ENCODE measurements at places on chromosomes 3 and 15. TPM values are rescaled to one million over a fixed set of nuclear protein-coding genes. Genes with fewer than 3 reads are reported as not detected.

The TRH gene
- 4.1 TPM for total RNA-seq

The AGBL1 gene
- 1.2 TPM for total RNA-seq

The CPN2 gene
- total RNA-seq = not detected

The NR1I2 gene
- total RNA-seq = 0.82 TPM

The HYAL1 gene
- 0.41 TPM for total RNA-seq

The ATP13A3 gene
- 146 TPM for total RNA-seq

The XYLB gene
- 4.1 TPM for total RNA-seq

The TMEM212 gene
- total RNA-seq = not detected

DNA sequence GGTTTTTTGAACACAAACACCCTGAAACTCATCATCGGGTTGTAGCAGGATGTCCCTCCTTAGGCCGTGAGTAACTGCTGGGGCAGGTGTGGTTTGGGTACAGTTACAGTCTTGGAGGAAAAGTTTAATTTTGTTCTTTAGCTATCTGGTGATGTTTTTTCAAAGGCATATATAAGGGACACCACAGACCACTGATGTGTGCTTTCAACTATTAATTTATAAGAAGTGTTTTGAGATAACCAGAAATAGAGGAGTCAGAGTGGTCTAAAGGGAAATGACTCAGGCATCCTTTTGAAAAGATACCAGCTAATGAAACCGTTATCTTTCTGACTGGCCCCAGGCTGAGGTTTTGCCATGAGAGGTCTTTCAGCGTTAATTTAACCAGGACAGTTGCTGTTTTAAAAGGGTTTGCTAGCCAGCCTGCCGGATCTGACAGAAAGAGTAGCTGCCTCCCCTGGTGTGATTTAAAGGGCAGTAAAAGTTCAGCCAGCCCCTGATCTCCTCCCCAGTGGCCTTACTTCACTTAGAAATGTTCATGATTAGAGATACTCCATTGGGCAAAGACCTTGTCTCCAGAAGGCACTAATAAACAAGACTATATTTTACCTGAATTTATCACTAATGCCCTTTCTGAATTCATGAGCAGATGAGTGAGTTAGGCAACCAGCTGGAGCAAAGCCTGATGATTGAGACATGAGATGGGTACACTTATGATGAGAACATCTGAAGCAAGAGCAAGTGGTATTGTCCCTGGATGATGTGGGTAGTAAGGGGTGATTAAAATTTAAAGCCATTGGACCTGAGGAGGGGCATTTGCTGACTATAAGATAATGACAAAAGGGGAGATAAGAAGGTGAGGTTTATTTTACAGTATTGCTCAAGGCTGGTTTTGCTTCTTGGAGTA, 482.5 kb upstream of the TBL1XR1 start:
- DNase-seq = no peak

GRCh38 chr15:47196048-47196447, 521.3 kb upstream of the SEMA6D start:
- DNase-seq = no peak

DNA sequence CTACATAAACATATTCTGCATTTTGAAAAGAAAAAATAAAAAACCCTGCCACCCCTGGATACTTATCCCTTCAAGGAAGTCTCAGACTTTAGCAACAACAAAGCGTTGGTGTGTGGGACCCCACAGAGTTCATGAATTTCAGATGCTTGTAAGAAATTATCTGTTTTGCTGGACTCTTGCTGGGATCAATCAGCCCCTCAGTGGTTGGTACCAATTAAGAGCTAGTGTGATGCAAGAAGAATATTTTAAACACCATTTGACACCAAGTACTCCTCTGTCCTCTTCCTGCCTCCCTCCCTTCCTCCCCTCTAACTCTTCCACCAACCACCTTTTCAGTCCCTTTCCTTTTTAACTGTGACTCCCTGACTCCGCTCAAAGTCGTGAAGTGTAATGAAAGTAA, 51.5 kb downstream of the SST start:
- no peak for DNase-seq

GRCh38 chr3:159761369-159761768, 227.3 kb upstream of the IL12A start:
- no peak for DNase-seq

GRCh38 chr3:148736086-148736485, 38.4 kb downstream of the AGTR1 start:
- no peak for DNase-seq

GRCh38 chr3:110093411-110093810, 756.1 kb upstream of the DPPA4 start:
- DNase-seq = no peak

GRCh38 chr3:143464850-143465249, 345.3 kb downstream of the CHST2 start:
- DNase-seq = no peak

- DNase-seq = no peak
Measured at GRCh38 chr15:45714590-45715488, 80.0 kb downstream of the SQOR start.

DNA sequence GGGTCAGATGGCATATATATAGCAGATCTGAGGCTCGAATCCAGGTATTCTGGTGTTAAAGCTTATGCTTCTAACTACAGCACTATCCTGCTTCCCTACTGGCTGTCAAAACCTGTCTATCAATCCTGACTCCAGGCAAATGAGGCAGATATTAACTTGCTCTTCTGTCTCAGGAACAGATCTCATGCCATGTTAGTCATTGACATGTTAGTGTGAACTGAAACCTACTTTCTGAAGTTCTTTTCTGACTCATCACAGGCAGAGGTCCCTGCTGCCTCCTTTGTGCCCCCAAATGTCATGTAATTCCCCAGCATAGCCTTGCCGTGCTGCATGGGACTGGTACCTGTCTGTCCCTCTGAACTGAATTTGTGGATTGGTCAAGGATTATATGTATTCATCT, 125.0 kb upstream of the SMAD3 start:
- no peak for DNase-seq

DNA sequence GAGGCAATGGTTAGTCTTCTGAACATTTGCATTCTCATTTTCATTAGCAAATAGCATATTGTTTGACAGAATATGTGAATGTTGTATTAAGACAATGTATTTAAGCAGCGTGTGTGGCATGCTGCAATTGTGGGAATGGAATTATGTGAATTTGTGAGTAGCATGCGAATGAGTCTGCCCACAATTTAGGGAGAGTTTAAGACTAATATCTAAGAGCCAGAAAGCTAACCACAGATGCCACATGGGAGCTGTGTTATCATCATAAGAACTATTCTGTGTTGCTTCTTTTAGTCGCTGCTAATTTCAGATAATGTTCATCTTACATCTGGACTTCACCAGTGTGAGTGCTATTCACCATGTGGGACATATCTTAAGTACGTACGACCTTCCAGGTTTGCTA, 494.5 kb downstream of the RBMS3 start:
- no peak for DNase-seq

DNA sequence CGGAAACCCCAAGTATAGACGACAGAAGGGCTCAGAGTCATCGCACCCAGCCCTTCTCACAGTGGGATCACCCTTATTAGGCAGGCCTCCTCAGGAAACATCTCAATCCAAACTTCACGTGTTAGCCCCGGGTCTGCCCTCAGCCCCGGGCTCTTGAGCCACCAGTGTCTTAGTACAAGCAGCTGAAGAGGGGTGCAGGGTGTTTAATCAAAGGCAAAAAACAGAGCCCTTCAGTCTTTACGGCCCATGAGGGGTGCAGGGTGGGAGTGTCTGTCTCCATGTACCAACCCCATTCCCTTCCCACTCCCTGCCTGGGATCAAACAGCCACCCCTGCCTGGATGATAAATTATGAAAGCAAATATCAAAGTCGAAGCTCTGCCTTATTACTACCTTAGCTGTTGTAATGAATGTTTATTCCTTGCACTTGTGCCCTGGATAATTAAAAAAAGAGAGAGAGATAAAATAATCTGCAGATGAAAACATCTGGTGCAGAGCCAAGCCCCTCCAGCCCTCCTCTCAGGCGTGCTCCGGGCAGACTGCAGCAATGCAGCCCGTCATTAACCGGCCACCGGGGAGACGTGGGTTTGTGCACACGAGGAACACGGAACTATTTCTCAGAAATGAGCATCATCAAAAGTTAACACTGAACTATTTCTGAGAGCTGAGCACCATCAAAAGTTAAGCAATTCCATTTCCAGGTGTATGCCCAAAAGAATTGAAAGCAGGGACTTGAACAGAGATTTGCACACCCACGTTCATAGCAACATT, 64.5 kb downstream of the ADAMTS17 start:
- no peak for DNase-seq

GRCh38 chr3:197590313-197590962, 34.7 kb upstream of the BDH1 start:
- DNase-seq = no peak

DNA sequence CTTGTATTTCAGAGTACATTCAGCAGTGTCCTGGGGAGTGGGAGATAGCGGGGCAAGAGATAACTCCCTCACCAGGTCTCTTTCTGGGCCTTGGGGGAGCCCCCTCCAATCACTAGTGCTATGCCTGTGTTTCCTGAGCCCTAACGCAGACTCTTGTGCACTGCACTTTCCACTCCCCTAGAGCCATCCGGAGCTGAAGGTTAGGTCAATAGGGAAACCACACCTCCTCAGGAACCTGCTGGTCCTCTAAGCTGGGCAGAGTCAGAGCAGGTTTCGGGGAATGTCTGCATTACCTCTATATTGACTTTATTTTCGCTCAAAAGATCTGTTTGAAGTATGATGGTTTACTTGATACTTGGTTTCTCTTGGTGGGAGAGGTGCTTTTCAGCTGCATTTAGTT, 617.0 kb upstream of the ROBO1 start:
- no peak for DNase-seq

DNA sequence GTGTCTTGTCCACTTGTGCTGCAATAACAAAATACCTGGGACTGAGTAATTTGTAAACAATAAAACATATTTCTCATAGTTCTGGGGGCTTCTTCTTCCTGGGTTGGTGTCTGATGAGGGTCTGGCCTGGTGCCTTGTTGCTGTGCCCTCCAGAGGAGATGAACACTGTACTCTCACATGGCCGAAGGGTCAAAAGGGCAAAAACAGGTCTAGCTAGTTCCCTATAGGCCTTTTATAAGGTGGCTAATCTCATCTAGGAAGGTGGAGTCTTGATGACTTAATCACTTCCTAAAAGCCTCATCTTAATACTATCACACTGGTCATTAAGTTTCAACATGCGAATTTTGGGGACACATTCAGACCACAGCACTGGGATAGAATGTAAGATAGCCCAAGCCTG, 228.4 kb downstream of the TLE3 start:
- DNase-seq = no peak

- DNase-seq = no peak
Measured at GRCh38 chr3:10445561-10446175, 59.7 kb downstream of the ATP2B2 start.

DNA sequence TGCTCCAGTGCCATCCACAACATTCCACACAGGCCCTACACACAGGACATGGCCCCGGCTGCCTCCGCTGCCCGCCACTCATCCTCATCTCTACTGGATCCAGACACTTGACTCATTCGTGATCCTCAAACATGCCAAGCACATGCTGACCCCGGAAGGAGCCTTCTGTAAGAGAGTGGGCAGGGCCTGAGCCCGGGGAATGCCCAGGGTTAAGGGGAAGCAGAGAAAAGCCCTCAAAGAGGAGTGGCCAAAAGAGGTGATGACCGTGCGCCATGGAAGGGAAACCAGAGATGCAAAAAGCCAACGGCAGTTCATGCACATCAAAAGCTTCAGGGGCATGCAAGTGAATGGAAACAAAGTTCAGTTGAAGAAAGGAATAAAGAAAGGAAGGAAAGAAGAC, 46.1 kb downstream of the RFTN1 start:
- DNase-seq = no peak

DNA sequence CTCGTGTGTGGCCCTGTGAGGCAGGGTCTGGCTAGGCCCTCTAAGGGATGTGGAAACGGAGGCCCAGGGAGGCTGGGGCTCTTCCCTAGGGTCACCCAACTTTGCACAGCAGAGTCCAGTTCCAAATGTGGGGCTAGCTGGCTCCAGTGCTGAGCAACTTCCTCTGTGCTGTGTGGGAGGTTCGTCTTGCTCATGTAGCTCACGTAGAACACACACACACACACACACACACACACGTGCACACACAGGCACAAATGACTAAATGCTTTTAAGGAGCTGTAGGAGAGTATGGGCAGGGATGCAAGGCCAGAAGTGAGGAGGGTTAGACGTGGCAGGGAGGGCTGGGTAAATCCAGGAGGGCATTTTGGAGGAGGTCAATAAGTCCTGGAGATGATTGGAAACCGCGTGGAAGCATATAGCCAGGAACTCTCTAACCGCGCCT, 213.8 kb downstream of the RPLP1 start:
- DNase-seq = no peak

DNA sequence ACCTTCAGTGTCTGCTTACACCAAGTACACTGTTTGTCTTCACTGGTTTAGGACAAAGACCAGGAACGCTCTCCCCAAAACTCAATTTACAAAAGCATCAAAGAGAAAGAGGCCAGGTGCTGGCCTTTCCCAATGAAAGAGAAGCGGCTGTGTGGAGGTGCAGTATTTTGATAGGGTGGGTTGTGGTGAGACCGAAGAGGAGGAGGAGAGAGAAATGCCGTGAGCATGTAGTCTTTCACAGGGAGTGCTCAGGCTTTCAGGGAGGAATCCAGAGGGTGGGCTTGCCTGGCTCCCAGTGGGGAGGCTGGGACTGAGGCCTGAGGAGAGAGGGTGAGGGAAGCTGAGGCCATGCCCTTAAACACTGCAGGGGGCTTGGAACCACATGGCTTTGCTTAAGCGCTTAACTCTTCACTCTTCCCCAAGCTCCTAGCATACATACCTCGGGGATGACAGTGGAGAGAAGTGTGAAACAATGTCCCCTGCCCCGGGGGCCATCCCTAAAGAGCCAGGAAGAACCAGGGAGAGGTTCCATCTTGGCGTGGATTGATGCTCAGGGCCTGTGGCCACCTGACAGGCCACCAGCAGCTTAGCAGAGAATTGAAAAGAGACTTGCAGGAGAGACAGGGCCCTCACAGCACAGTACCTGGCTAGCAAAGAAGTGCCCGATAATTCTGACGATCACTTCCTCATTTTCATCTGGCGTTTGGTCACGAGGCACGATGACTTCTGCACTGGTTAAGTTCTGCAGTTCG, 60.5 kb downstream of the SENP2 start:
- no peak for DNase-seq
